Hair follicular keratinocyte (primary cell): ENCODE measurements at places on chromosomes 7 and 10. TPM values are rescaled to one million over a fixed set of nuclear protein-coding genes. Genes with fewer than 3 reads are reported as not detected.

Gene BMPER
- total RNA-seq, result 0.08 and 0.11 TPM in 2 replicates

Gene VWDE
- total RNA-seq, result not detected in 2 replicates

Gene ATRNL1
- not detected in 2 replicates for total RNA-seq

Gene WIPF3
- 0.08 TPM in 2 replicates for total RNA-seq

Gene PRR15
- total RNA-seq, result 2.7 and 6.3 TPM in 2 replicates
